Muscle of leg (tissue), 16 donors: ENCODE measurements at places on chromosomes 5 and 9. TPM values are rescaled to one million over a fixed set of nuclear protein-coding genes. Genes with fewer than 3 reads are reported as not detected.

Gene FOXD4L4
- 0.04 TPM for total RNA-seq

Gene PCDHGA7
- 2.3 TPM for total RNA-seq

Gene SGCD
- total RNA-seq: 86.6 TPM

Gene BTF3
- total RNA-seq: 522 TPM

Gene PCSK1
- total RNA-seq: not detected

Gene EMB
- 4.3 TPM for total RNA-seq

Gene RFESD
- total RNA-seq: 3.9 TPM

Gene WNK2
- 7.4 TPM for total RNA-seq

Gene LRRC14B
- total RNA-seq: 28.4 TPM

Gene RGS7BP
- 5.3 TPM for total RNA-seq

Gene TSSK1B
- not detected for total RNA-seq

Gene ANXA2R
- 1.2 TPM for total RNA-seq

Gene CDO1
- total RNA-seq: 19.1 TPM

Gene ABLIM3
- total RNA-seq: 33.2 TPM

Gene OTP
- not detected for total RNA-seq

Gene RNF183
- 0.04 TPM for total RNA-seq
